ENCODE measurements at places on chromosomes 6 and 20.
A peak's percentile ranks its signal among the peaks of the same experiment; 100 is the strongest.

DNA sequence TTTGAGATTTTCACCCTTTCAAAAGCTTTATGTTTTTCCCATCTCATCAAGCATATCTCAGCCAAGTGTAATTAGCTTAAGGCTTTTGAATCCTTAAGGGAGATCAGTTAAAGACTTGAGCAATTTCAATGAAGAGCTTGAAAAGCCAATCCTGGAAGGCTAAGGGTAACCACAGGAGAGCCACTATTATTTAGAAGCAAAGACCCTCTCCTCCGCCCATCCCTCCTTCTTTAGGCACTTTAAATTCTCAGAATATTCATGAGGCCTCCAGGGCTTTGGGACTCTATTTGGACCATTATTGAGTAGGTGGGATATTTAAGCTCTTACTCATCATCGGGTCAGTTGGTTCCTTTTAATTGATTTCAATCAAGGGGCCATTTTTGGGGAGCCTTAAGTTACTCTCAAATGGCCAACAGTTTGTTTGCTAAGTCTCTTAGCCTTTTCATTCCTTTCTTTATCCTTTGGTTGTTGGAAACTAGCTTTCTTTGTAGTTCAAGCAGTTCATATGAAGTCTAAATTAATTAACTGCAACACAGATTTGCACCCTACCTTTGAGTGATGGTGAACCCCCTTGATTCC, 567.2 kb downstream of the KIF16B start:
- no peak for DNase-seq

- DNase-seq, result no peak
These were observed 32.8 kb upstream of the CAP2 start for GRCh38 chr6:17360564-17360963.

DNA sequence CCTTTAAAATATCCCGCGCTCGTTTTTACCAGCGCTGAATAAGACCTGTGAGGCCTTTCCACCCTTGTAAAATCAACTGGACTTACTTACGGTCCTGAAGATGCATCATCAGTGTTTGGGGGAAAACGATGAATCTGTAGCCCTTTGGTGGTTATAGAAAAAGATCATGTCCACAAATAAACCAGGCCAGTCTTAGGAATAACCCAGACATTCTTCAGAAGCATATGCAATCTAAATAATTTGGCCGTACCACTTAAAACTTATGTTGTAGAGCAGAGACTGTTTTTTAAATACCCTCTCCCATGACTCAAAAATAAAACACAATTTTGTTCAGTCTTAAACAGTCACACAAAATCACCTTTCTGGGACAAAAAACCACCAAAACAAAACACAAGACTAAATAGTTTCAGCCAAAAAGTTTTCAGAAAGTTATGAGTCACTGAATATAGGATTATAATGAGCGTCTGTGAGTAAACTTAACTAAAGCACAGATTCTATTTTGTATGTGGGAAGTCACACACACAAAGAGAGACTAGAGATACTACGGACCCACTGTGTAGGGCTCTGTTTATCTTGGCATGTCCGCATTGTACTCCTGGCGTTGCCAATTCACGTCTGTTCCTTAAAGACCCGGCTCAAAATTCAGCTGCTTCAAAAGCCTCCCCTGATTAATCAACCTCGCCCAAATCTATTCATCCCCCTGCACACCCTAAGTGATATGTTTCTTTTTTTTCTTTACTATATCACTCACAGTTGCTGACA, 26.5 kb upstream of the SMOC2 start:
- no peak for DNase-seq

DNA sequence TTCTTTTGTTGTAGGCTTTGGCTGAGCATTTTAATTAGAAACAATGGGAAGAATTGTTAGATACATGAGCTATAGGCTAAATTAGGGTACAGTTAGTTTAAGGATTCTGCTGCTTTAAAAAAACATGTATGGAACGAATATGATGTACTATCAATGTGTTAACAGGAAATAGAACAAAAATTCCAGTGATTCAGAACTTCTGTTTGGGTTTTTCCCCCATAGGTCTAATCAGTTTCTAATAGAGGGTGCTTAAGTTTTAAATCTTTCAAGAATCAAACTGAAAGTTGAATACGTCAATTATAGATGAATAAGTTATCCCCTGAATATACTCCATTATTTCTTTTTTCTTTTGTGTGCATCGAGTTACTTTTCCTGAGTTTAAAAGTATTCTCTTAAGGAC, 1.9 kb downstream of the TAB2 start:
- no peak for DNase-seq

DNA sequence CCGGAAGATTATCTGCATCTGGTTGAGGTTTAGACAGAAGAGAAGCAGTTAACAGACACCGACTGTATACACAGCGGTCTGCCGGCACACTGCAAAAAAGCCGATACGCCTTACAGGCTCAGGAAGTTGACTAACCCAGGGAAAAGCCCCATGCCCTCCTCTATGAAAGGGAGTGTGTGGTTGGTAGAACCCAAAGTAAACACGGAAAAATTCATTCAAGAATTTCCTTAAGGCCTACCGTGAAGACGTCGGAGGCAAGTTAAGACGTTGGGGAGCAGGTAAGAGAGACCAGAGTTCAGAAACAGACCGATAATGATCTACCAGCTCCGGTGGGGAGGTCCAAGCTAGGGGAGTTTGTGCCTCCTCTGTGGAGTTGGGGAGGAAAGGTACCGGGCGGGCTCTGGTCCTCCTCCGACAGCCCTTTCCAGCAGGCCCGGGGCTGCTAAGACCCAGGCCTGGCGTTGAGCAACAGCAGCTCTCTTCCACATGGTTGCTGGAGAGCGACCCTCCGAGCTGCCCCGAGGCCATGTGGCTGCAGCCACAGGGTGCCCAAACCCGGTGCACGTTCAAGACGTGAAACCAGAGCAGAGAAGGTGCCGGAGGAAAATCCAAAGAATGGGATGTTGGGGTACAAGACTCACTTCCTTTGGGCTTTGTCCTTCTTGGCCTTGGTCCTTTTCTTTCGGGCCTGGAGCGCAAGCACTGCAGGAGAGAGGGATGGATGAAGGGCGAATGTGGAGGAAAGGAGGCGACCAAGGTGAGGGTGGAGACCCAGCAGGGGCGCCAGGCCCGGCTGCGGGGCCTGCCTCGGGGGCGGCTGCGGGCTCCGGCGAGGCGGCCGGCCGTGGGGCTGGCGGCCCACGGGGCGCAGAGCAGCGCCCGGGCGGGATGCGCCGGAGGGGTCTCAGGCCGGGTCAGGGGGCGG, 809 bp downstream of the SRPK1 start:
- DNase-seq, result peak; percentile 33

- no peak for DNase-seq
These were observed 103.9 kb downstream of the ESR1 start for GRCh38 chr6:151911401-151911800.

GRCh38 chr6:110467566-110468140, 8.8 kb downstream of the SLC22A16 start:
- no peak for DNase-seq

GRCh38 chr6:165186441-165187205, 122.8 kb downstream of the C6orf118 start:
- no peak for DNase-seq

- DNase-seq, result no peak
These were observed 288.0 kb upstream of the TSHZ2 start for GRCh38 chr20:52684176-52684575.

GRCh38 chr6:56380476-56380875, 133.1 kb upstream of the COL21A1 start:
- no peak for DNase-seq

GRCh38 chr6:32792901-32793435, 23.8 kb downstream of the HLA-DOB start:
- DNase-seq, result no peak

GRCh38 chr6:159038914-159039884, 5.6 kb downstream of the TAGAP start:
- DNase-seq, result no peak

- DNase-seq, result no peak
These were observed 19.7 kb downstream of the TSHZ2 start for GRCh38 chr20:52991830-52992229.

DNA sequence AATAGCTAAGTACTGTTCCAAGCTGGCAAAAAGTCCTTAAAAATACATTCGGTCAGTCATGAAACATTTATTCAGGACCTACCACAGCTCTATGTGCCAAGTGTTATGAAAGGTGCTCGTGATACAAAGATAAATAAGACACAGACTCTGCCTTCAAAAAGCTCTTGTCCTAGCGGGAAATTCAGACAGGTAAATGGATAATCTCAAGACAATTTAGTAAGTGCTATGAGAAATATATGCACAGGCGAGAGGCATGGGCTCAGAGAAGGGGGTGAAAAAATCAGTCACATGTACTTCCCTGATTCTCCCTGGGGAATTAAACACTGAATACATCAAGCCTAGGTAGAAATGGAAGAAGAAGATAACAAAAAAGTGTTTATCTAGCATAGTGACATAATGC, 49.8 kb upstream of the HEY2 start:
- DNase-seq, result no peak

GRCh38 chr6:33082702-33083101, 6.9 kb downstream of the HLA-DPB1 start:
- no peak for DNase-seq

- DNase-seq, result no peak
These were observed 164.7 kb upstream of the CHD6 start for GRCh38 chr20:41782730-41783406.

DNA sequence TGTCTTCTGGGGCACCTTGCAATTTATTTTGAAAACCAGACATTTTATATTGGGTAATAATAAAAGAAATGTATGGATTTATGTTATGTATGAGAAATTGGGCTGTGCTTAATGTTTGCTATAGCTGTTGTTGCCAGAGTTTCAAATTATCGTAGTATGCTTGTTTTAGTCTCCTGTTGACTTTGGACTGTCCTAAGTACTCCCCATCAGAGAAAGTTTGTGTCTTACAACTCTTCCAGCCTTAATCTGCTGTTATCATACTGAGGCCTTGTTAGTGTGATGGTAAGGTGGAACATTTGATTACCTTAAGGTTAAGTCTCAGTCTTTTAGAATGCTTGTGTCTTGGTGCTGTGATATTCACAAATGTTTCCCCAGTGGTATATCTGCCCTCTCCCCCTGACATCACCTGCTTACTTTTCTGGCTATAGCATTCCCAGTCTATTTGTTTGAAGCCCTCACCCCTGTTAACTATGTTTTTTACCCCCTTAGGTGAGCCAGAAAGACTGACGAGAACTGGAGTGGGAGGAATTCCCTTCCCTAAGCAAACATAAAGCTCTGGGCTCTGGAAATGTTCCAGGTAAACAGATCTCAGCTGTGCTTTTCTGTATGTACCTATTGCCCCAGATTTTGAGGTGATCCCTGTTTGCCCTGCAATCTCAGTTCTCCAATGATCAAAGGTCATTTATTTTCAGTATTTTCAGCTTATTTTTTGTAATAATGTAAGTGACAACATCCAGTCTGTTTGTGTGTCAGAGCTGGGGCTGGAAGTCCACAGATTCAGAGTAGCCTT, 581.1 kb upstream of the CITED2 start:
- no peak for DNase-seq

- no peak for DNase-seq
These were observed 51.8 kb upstream of the PAX1 start for GRCh38 chr20:21653628-21654027.

- DNase-seq, result no peak
These were observed 114.3 kb upstream of the ZFP64 start for GRCh38 chr20:52305858-52306257.

GRCh38 chr6:137488150-137489045, 5.8 kb downstream of the OLIG3 start:
- DNase-seq, result no peak

DNA sequence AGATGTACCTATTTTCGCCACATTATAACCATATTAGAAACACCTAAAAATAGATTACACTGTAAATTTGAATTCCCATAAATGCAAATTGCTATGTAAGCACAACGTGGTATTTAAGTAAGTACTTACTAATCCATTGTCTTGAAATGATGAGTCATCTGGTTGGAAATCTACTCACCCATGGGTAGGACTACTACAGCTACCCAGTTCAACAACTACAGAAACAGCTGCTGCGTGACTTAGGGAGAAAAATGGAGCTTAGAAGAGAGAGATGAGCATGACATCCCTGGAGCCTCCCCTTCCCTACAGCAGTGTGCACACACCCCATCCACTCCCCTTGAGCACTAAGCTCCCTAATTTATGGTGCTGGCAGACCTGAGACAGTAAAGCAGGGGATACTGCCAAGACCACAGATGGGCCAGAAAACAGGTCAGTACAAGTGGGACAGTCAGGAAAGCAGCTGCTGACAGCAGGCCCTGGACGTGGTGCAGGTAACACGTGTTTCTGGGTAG, 26.9 kb downstream of the RRAGD start:
- no peak for DNase-seq

DNA sequence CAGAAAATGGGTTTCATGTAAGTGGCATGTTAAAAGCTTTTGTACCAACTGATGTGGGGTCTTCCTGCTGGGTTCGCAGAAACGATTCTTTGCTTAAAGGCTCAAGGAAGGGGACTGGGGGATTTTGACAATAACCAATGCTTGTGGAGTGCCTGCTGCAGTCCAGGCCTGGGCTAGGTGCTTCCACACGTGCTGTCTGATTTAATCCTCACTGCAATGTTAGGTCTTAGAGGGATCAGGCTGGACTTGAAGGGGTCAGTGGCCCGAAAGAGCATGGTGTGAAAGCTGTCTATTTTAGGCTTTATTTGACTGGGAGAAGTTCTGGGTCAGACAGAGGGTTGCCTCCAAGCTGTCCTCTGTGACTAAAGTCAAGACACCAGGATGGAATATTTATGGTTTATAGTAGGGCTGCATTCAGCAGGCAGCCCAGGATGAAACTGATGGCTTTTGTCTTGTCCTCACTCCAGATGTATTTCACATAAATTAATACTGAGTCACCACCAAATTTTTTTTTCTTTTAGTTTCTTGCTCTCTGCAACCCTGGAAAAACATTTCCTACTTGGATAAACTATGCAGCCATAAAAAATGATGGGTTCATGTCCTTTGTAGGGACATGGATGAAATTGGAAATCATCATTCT, 219.1 kb downstream of the ZMYND8 start:
- no peak for DNase-seq

DNA sequence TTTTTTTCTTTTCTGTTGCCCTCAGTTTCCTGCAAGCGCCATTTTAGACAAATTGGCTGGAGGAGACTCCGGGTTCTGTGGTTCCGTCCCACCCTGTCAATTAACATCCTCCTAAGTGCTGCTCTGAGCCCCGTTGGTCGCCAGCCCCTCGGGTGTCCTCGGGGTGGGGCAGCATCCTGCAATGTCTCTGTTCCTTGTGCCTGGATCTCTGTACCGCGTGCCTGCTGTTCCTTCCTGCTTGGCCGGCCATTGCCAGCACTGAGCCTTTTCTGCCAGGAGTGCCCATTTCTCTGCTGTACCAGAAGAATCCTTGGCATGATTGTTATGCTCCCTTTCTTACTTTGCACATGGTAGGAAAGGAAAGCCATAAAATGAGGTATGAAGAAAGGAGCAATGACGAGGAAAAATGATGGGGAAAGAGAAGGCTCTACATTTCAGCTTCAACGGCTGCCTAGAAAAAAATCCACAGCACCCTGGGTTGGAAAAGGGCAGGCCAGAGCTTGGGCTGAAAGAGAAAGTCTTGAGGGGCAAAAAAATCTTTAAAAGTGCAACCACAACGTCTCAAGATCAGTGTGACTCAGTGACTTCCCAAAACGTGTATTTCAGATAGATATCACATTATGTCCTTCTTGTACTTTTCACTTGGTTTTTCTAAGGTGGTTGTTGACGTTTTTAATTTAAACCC, 256.7 kb downstream of the CLIC5 start:
- no peak for DNase-seq

GRCh38 chr20:11496380-11496779, 421.3 kb upstream of the BTBD3 start:
- DNase-seq, result no peak

Data from mucosa of gallbladder (tissue), 1 donor.